ENCODE measurements at places on chromosomes 11 and 22.

DNA sequence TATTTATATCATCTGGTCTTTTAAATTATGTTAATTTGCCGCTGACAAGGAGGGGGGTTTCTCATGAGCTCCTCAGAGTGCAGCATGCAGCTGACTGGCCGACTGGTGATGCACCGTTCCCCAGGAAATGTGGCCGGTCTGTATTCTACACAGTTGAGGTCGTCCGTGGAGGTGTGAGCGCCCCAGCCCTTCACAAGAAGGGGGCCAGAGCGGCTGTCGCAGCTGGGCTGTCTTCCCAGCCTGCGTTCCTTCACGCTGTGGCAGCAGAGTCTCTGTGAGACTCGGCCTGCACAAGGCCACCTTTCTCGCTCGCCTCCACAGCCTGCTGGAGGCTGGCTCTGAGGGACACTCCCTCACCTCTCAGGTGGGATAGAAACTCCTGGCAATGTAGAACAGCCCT is 43.2 kb downstream of the AP2A2 start:
- DNase-seq: no peak

- DNase-seq: no peak
Measured at GRCh38 chr22:45271667-45272201, 13.0 kb upstream of the UPK3A start.

GRCh38 chr11:70871881-70872280 is 380.5 kb downstream of the SHANK2 start:
- DNase-seq: no peak

GRCh38 chr22:39454385-39454871 is 2.4 kb upstream of the MGAT3 start:
- DNase-seq: no peak

GRCh38 chr11:134574947-134575346 is 162.9 kb upstream of the B3GAT1 start:
- DNase-seq: no peak

DNA sequence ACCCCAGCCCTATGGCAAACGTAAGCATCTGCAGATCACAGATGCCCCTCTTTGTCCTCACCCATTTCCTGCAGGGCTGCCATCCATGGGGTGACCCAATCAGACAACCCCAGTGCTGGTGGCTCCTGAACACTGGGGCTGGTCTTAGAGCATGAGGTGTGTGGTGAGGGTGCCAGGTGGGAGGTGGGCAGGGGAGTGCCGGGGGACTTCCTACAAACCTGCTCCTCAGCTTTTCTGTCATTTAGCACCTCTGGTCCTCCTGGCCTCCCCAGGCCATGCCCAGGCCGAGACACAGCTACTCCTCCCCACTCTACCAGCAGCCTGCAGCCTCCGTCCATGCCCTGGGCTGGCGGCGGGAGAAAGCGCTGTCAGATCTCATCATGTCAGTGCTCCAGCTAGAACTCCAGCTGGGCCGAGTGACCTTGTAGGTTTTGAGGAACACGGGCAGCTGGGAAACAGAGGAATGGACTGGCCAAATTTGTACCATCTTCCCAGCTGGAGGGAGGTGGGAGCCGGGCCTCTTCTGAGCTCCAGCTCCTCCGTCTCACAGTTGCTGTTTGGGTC is 157.7 kb upstream of the NECTIN1 start:
- DNase-seq: no peak

GRCh38 chr11:125768336-125769046 is 10.1 kb downstream of the PATE2 start:
- DNase-seq: no peak

DNA sequence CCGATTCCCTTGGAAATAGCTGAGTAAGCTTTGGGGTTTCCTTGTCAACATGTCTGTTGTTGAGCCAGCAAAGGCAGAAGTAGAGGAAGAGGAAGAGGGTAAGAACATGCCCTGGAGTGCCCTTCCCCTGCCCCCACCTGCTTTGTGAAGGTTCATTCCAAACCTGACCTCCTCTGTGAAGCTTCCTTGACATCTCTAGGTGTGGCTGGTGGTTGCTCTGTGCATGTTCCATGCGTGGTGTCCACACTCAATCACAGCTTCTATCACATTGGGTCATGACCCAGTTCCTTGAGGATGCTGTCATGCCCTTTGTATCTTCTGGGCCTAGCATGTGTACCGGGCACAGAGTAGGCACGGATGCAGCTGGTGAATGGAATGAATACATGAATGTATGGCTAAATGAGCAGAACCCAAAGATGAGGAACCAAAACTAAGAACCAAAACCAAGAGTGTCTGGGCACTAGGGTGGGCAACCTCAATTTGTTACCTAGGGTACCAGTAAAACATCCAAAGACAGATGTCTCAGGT is 23.7 kb upstream of the FXYD6 start:
- DNase-seq: no peak

GRCh38 chr22:39559456-39560105 is 11.0 kb upstream of the CACNA1I start:
- DNase-seq: no peak

DNA sequence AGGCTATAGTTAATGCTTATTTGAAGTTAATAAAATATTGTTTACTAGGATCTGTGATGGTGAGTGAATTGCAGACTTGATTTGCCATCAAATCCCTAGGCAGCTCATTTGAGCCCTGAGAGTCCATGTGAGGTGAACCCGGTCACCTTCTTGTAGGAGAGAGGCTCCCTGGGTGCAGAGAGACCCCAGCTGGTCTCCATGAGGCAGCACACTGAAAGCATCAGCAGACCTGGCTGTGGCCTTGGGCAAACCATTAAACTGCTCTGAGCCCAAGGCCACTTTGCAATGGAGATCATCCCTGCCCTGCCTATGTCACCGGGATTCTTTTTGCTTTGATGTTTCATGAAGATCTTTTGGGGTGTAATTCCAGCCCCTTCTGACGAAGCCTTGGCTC is 125.2 kb downstream of the MICAL2 start:
- DNase-seq: no peak

DNA sequence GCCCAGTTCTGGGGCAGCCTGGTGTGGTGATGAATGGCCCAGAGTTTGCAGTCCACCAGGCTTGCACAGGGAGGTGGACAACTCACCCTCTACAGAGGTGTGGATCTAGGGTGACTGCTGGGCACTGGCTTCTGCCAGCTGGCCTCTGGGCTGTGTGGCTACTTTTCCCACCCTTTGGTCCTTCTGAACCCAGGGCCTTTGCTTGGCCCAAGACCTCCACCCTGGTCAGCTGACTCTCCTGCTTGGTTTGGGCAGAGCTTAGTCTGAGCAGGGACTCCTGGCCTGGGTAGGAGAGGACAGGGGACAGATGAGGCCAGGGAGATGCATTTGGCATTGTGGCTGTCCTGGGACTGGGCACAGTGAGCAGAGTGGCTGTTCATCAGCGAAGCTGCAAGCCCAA is 83.0 kb upstream of the SHANK2 start:
- DNase-seq: no peak

DNA sequence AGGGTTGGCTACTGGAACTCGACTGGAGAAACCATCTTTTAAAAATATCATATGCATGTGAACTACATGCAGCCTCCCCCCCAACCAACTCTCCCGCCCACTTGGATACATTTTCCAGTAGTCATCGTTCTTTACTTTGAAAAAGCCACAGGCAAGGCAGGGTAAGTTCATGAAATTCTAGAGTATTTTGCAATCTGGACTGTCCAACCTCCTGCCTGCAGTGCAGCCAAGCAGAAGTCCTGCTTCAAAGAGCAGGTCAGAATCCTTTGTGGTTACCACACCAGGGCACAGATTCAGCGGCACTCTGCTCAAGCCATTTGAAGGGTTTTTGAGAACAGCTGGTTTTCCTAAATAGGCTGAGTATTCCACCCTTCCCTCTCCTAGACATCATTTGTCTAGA is 12.1 kb downstream of the ELF5 start:
- peak; percentile 45 for DNase-seq

GRCh38 chr11:112759418-112759817 is 201.8 kb upstream of the NCAM1 start:
- no peak for DNase-seq

- no peak for DNase-seq
Measured at GRCh38 chr11:10461276-10461790, 6.3 kb downstream of the AMPD3 start.

- DNase-seq: no peak
Measured at GRCh38 chr11:6778518-6778917, 4.3 kb upstream of the OR2AG1 start.

- DNase-seq: no peak
Measured at GRCh38 chr11:106457727-106458126, 380.3 kb downstream of the AASDHPPT start.

GRCh38 chr22:41446057-41446501 is 522 bp downstream of the TOB2 start:
- no peak for DNase-seq

DNA sequence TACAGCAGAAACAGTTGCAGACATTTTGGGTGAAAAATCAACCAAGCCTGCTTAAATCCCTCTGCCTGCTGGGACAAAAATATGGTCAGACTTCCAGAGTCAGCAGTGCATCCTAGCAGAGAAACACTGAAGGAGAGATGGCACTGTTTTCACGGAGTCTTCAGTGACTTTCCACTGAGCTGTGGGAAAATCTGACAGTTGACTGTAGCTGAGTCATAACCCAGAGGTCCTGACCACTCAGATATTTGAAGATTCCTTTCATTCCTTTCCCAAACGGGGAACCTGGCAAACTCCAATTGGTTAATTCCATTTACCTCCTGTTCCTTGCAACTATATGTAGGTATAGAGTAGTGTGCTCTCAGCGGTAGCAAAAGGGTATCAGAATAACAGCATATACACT is 20.9 kb upstream of the UPB1 start:
- DNase-seq: peak; percentile 81

DNA sequence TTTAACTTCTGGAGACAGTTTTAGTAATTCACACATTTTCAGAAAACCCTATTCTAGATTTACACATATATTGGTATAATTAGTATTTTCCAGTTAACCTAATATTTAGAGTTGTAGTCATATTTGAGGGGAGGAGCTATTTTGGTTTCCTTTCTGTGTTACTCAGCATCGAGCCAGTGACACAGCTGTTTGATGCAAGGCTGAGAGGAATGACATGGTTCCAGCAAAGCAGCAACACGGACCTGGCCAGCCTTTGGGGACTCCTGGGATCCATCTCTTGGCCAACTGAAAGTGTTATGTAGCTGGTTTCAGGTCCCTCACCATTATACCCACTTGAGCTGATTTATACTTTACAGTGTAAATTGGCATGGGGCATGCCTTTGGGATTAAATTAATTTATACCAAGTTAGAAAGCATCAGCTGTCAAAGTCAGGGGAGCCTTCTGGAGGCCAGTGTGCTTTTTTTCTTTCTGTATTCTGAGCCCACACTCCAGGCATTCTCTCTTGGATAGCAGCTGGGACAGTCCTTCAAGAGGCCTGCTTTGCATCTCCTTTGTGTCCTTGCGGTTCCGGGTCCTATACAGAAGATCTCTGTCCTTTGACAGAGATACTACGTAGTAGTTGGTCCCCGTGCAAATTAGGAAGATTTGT is 91.3 kb upstream of the SLC25A18 start:
- DNase-seq: no peak
